ENCODE measurements at places on chromosomes 7 and 10.
A peak's percentile ranks its signal among the peaks of the same experiment; 100 is the strongest.

DNA sequence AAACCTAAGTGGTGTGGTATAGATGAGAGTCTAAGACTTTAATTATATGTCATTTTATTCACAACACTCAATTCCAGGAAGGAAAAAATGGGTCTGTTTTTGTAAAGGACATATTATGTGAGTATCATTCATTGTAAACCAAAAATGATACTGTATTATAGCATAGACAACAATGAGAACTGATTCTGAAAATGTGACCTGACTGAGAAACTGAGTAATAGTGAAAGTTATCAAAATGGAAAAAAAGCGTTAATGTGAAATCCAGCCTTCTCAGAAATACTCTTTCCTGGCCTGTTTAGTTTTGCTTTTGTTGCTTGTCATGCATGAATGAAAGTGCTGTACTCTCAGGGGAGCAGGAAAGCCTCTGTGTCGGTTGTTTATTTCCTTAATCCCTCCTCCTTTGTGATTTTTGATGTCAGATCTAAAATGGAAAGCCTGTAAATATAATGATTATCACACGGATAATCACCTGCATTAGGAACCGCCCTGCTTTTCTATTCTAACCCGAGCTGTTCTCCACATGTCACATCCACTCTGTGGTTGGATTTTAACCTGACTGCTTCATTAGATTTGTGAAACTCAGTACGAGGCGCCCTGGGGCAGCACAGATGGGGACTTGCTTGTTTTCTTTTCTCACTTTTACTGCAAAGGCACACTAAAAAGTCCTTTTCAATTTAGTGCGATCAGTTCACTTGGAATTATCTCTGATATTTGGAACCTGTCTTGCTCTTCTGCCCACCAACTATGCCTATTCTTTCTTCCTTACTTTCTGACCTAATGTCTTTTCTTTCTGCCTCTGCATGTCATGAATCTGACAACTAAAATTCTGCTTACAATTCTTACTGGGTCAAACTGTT is 240.9 kb upstream of the KAT6B start:
- no peak for DNase-seq

- peak; percentile 45 for DNase-seq
Observed at GRCh38 chr7:732094-732541, 5.0 kb upstream of the PRKAR1B start.

DNA sequence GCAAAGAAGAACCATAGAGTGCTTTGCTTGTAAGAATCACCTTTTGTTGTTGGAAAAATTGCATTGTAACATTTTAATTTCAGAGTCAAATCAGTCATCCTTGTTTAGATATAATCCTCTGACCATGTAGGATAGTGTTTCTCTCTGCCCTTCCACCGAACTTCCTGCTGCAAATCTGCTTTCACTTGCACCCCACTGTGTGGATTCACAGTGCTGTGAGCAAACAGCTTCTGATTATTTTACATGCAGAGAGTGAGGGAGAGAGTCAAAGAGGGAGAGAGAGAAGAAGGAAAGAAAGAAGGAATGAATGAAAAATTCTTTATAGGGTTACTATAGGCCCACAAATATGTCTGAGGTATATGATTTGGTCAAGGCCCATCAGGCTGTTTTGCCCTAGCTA is 30.0 kb upstream of the SEM1 start:
- DNase-seq, result no peak

DNA sequence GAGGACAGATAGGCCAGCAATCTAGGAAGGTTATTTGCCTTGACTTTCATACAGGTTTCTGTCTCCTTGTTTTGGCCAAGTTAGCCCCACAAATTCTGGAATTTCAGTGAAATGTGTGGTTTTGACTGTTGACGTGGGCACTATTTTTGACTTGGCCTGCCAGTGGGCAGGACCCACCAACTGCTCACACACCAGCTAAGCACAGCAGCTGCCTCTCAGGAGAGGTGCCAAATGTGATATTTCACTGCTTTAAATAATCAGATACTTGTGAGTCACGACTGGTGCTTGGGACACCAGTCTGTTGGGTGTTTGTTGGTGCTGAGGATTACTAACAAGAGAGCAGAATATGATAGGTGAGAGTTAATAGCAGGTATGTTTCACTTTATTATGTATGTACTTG is 409.7 kb upstream of the MTPN start:
- no peak for DNase-seq

DNA sequence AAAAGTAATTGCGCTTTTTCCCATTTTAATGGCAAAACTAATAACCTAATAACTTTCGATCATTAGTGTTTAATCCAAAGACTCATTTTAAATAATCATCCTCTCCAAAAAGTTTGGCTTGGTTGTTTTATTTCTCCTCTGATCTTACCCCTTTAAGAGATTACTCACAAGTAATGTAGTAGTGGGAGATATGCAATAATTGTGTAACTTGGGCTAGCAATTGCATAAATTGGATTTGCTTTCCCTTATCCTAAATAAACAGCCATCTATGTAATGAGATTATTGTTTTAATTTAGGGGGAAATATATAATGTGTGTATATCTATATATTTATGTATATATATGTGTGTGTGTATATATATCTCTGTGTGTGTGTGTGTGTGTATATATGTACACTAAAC is 82.5 kb downstream of the RNLS start:
- DNase-seq, result no peak

- peak; percentile 72 for DNase-seq
Observed at GRCh38 chr7:18352339-18353255, 143.0 kb upstream of the HDAC9 start.

GRCh38 chr10:69716711-69717560 is 84.8 kb upstream of the COL13A1 start:
- peak; percentile 84 for DNase-seq

- DNase-seq, result no peak
Observed at GRCh38 chr10:132572545-132572937, 35.0 kb downstream of the INPP5A start.

- DNase-seq, result no peak
Observed at GRCh38 chr7:154907651-154908620, 95.0 kb downstream of the PAXIP1 start.

- DNase-seq, result no peak
Observed at GRCh38 chr10:130466271-130466997, 330.2 kb downstream of the GLRX3 start.

- DNase-seq, result no peak
Observed at GRCh38 chr7:727806-728460, 852 bp upstream of the PRKAR1B start.

DNA sequence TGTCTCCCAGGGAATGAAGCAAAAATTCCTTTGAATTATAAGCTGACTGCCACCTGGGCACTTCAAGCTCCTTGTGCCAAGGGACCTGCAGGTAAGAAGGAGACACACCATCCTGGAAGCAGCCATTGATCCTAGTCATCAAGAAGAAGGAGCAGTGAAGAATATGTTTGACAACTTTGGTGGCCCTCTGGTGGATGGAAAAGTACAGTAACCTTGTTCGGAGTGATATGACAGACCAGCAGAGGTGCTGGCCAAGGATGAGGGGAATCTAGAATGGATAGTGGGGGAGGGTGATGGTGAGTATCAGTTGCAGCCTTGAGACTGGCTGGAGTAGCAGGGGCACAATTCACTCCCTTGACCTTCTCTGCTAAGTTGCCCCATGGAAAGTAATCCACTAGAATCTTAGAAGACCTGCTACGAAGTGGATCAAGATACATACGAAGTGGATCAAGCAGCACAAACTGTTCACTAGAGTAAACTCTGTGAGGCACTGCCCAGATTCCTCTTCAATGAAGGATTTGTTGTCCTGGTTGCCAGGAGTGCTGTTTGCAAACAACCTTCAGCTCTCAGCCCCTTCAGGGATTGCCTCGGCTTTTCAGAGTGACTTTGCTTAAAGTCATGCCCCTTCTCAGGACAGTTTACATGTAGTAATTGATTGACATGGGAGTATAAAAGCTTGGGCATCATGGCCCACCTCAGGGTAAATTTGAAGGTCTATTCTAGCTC is 44.8 kb upstream of the ORC5 start:
- no peak for DNase-seq

DNA sequence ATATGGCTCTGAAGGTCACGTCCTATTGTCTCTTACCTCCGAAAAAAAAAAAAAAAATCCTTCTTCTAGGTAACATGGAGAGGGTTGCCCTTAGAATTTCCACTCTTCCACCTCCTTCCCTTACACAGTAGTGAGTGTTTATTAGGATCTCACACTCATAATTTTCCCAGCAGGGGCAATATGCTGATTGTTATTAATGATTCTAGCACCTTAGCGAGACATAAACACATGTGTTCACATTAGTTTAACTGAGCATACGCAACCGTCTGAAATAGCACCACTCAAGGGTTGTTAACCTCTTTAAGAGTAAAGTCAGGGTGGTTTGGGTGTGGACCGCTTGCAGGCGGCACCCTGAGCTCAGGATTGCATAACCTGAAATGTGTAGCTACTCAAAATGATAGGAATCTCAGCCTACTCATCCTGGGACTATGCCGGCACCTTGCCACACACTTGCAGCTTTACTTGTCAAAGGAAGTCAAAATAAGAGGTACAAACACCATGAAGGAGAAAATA is 52.2 kb downstream of the CPEB3 start:
- DNase-seq, result peak; percentile 95

- DNase-seq, result no peak
Observed at GRCh38 chr7:20458521-20458920, 127.8 kb downstream of the ITGB8 start.

GRCh38 chr10:47336387-47337134 is 11.6 kb upstream of the RBP3 start:
- no peak for DNase-seq

DNA sequence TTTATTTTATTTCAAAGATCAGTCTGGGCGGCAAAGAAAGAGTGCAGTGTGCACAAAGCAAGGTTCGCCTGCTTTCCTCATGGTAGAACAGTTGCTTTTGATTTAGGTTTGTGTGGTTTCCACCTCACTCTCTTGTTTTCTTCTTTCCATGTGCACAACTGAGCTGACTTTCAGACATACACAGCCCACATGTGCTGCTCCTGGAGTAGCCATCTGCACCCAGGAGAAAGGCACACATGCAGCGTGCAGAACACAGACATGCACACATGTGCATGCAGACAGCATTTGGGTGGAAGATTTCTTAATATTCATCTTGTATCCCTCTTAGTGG is 302.1 kb downstream of the FZD1 start:
- no peak for DNase-seq

DNA sequence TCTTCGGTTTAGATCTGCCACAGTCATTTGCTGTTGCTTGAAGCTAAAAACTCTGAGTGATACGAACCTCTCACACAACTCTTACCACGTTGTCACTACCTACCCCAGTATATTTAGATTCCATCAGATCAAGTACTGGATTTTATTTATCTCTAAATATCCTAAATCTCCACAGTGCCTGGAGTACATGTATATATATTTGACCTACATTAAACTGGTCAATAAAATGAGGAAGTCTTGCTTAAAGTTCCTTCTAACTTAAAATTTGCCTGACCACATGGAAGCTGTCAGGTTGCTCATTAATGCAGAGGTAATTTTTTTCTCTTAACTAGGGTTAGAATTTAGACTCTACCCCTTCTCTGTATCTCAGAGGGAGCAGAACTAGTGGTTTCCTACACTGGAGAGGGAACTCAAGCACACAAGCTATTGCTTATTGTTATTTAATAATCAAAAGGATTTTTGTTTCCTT is 3.1 kb upstream of the MACC1 start:
- no peak for DNase-seq

- DNase-seq, result no peak
Observed at GRCh38 chr10:117983961-117984360, 62.8 kb downstream of the RAB11FIP2 start.

- DNase-seq, result no peak
Observed at GRCh38 chr7:70214071-70214470, 615.8 kb downstream of the AUTS2 start.

DNA sequence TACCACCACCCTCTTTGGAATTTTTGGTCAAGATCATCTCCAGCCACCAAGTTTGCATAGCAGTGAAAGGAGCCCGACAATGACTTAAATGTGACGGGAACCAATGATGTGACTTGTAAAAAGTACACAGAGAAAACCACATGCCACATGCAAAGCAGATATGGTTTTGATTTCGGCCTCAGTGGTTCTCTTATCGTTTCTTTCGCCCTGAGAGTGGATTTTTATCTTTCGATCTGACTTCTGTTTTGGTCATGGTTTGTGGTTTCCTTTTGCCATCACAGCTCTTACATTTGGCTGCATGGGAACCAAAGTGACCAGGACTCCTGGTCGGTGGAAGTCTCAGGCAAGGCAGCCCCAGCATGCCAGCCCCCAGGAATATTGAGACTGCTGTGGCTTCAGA is 31.5 kb downstream of the TCF7L2 start:
- DNase-seq, result no peak

DNA sequence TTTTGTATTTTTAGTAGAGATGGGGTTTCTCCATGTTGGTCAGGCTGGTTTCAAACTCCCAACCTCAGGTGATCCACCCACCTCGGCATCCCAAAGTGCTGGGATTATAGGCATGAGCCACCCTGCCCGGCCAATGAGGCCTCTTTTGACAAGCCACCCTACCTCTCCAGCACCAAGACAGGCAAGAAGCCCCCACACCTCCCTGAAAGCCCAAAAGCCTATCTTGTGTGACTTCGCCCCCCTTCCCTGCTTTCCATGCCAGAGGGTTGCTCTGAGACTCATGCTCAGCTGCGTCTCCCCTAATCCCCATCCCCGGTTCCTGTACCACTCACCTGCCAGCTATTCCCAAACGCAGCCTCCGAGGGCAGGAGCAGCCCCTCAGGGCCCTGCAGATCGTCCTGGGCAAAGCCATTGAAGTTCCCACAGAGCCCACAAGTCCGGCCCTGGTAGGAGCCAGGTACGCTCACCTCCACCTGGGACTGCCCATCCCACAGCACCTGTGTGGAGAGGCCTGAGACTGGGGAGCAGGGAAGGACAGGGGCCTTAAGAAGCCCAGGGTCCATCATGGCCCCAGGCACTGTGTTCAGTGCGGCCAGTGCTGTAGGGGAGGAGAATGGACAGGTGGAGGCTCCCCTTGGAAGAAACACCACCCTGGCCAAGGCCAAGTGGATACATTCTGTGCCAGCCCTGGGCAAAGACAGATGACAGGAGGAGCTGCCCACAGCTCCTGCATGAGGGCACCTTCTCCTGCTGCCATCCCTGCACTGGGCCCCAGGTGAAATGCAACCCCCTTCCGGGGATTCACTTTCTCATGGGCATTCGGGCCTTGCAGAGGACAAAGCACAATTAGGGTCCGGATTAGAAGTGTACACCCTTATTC is 15.8 kb downstream of the ATP6V1F start:
- DNase-seq, result no peak

- no peak for DNase-seq
Observed at GRCh38 chr10:78433076-78433595, 399.5 kb downstream of the RPS24 start.

- no peak for DNase-seq
Observed at GRCh38 chr10:73340121-73340520, 18.5 kb downstream of the CFAP70 start.

DNA sequence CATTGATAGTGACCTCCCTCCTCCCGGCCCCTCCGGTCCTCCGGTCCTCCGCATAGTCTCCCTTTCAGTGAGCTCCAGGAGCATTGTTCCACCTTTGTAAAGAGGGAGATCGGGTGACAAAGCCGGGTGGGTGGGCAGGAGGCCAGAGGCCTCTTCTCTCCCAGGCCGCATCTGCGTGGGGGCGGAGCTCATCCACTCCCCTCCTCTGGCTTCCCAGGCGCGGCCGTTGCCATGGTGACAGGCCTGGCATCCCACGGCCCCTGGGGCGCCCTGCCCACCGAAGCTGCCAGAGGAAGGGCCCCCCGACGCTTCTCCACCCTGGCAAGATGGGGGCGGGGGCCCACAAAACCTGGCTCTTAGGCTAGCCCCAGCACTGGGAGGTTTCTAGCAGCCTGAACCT is 4.4 kb upstream of the FZD9 start:
- DNase-seq, result no peak
